ENCODE measurements at places on chromosomes 4 and X.

DNA sequence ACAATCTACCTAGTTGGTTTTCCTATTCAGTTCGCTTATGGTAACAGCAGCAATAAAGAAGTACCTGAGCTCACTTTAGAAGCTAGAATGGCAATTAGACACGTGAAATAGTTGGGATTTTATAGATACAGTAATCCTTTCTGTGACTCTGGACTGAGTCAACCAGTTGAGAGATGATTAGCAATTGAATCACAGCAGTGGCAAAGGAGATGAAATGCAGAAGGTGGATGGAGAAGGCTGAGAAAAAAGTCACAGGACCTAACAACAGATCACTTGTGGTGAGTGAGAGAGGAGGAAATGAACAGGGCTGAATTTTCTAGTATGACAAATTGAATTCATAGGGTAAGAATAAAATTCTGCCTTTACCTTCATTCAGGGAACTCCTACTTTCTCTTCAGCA lies 197.1 kb upstream of the MAGEB18 start:
- no peak for DNase-seq

GRCh38 chr4:82818664-82819662 lies 20.4 kb upstream of the SCD5 start:
- no peak for DNase-seq

GRCh38 chr4:16859031-16859430 lies 39.4 kb downstream of the LDB2 start:
- DNase-seq, result no peak

GRCh38 chrX:78922754-78923153 lies 22.4 kb upstream of the P2RY10 start:
- DNase-seq, result no peak

- no peak for DNase-seq
These were observed 295.4 kb downstream of the RAPGEF2 start for GRCh38 chr4:159398236-159398638.

DNA sequence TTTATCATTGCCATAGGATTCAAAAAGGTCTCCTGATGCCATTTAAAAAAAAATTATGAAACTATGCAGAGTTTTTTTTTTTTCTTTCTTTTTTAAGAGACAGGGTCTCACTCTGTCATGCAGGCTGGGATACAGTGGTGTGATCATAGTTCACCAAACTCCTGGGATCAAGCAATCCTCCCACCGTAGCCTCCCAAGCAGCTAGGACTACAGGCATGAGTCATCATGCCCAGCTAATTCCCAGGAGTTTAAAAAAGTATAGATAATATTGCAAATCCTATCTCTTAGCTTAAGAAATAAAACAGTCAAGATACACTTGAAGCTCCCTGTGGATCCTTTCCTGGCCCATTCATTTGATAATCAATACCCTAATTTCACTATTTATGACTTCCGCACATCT lies 58.6 kb upstream of the PRSS48 start:
- DNase-seq, result no peak

- no peak for DNase-seq
These were observed 19.0 kb upstream of the DCAF8L2 start for GRCh38 chrX:27571164-27571563.

GRCh38 chr4:105714071-105714521 lies 5.5 kb downstream of the GSTCD start:
- no peak for DNase-seq

DNA sequence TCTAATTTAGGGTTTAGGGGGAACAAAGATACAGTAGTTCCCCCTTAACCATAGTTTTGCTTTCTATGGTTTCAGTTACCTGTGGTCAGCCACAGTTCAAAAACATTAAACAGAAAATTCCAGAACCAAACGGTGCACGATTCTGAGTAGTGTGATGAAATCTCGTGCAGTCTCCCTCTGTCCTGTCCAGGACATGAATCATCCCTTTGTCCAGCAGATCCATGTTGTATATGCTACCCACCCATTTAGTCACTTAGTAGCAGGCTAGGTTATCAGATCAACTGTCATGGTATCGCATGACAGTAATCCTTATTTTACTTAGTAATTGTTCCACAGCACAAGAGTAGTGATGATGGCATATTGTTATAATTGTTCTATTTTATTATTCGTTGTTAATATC lies 556.1 kb downstream of the IL1RAPL1 start:
- DNase-seq, result no peak

DNA sequence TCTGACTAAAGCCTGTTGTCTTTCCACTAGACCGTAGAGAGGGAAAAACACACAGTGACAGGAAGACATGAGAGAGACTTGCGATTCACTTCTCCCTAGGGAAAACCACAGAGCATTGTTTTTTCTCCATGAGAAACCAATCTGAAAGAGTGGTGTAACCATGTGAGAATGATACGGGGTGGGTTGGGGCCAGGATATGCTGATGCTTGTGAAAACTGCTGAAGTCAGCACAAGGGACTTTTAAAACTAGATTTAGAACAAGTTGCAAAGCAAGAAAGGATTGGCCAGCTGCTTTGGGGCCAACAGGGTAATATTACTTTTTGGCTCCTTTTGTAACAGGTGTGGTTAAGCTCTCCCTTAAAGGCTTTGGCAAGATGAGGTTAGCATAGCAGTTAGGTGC lies 66.1 kb downstream of the NHSL2 start:
- DNase-seq, result no peak

DNA sequence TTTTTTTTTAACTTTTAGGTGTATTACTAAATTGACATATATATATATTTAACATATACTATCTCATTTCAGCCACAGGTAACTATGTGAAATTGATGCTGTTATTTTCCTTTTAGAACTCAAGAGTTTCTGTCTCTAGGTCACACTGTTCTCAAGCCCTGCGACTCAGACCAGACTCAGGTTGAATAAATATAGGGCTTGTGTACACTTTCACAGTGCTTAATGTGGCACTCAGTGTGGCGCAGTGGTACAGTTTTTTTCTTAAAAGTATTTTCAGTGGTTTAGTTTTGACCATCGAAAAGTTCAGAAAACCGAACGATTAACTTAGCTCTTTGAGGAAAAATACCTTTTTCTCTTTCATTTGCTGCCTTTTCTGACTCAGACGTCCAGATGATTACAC lies 24.7 kb downstream of the PACRGL start:
- DNase-seq, result no peak

- no peak for DNase-seq
These were observed 2138.8 kb downstream of the PCDH7 start for GRCh38 chr4:32858971-32859370.

DNA sequence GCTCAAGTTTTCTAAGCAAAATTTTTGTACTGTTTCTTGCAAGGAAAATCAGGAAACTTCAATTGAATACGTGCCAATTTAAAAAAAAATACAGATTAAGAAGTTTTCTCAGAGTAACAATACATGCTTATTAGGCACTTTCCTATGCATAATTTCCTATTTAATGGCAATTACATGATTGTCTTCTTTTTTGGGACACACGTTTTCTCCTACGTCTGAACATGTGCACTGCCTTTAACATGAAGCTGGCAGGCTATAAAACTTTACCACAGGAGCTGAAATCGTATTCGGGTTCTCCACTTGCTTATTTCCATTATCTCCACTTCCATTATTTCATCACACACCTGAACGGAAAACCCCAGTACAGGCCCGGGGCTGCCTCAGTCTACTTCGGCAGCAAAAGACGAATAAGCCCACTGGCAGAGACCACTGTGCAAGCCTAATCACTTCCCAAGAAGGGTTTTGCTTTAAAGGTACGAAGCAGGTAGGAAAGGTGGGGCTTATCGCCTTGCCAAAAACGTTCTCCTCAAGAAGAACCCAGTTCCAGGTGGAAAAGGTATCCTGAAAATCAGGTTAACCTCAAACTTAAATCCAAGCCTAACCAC lies 575 bp downstream of the RCHY1 start:
- no peak for DNase-seq

DNA sequence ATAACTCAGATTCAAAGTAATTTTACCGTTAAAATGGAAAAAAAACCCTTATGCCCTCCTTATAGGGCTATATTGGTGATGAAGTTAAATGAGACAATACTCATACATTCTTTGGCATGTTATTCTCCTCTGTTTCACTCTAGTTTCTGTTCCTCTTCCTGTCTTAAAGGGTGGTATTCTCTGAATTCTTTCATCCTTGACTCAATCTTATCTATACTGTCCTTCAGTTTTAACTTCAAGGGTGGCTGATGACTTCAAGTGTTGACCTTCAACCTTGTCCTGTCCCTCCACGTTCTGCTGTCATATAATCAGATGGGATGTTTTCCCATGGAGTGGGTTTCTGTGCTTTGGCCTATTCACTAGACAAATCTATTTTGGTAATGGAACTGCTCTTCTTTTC lies 44.0 kb downstream of the ZNF518B start:
- DNase-seq, result no peak
